ENCODE measurements at places on chromosomes 6 and 20. TPM values are rescaled to one million over a fixed set of nuclear protein-coding genes. Genes with fewer than 3 reads are reported as not detected.

DNA sequence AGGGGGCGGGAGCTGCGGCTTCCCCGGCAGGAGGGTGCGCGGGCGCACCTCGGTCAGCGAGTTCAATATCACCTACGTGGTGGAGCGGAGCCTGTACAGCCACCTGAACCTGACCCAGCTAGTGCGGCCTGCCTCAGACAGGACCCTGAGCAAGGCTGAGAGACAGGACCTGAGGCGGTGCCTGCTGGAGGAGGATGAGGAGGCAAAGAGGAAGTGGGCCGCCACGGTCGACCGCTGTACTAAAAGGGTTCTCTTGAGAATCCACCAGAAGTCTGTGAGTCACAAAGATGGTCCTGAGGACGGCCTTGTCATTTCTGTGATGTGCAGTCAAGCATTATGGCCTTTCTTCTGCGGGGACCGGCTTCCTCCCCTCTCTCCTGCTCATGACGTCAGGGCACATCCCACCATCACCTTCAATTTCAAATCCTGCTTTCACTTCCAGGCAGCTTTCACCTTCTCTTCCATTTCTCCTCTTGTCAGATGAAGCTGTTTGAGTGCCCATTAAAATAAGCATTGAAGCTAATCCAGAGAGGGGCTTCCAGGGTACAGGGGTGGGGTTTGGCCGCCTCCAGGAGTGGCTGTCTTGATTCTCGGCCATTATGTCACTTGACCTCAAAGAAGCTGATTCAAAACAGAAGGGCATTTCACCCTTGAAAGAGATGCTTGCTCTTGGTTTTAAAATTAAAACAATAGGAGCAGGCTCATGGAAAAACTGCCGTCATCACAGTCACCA, 177.6 kb downstream of the SASH1 start:
- no peaks in the 10 kb centered on the region for H3K27me3 ChIP-seq
- DNase-seq, result no peak
- H3K4me3 ChIP-seq, result no peak overlapping the region

- no peaks in the 10 kb centered on the region for H3K36me3 ChIP-seq
- no peak overlapping the region for H3K27ac ChIP-seq
- no peak for DNase-seq
- H3K4me1 ChIP-seq, result no peaks in the 10 kb centered on the region
- no peaks in the 10 kb centered on the region for H3K27me3 ChIP-seq
Observed at GRCh38 chr20:8587251-8587650, 455.2 kb downstream of the PLCB1 start.

The PLCB1 gene
- 4.1 TPM for polyA plus RNA-seq

DNA sequence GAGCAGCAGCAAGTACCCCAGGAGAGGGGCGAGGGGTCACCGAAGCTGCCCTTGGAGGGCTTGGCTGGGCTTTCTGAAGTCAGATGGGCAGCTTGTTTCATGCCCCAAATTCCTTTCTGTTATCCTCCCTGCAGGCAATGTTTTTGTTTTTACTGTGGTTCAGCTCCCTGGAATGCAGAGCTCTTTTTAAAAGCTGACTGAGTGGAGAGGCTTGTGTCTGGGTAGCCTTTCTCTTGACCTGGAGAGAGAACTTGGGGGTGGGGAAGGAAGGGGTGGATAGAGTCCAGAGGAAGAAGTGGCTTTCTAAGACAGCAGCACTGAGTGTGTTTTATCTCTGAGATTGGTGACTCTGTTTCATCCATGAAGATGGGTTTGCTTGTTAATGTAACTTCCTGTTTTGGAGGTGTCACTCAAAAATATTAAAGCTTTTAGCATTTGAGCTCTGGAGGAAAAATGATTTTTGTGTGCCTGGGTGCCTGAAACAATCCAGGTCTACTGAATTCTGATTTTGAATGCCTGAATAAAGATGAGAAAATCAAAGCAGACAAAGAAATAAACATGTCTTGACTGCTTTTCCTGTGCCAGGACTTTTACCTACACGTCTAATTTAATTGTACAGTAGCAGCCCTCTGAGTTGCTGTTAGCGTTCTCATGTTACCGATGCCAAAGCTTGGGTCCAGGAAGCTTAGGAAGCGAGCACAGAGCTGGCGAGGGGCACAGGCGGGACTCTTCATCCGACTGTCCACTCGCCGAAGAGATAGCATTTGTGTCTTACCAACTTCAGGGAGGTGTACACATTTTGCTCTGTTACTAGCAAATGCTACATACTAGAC, 78.2 kb upstream of the EEF1E1 start:
- no peak overlapping the region for H3K27ac ChIP-seq
- H3K4me3 ChIP-seq, result no peak overlapping the region
- no peaks in the 10 kb centered on the region for H3K27me3 ChIP-seq

The ARHGAP18 gene
- 8.2 TPM for polyA plus RNA-seq

The TTK gene
- 5.5 TPM for polyA plus RNA-seq
